ENCODE measurements at places on chromosomes 13 and 19.
A peak's percentile ranks its signal among the peaks of the same experiment; 100 is the strongest.

DNA sequence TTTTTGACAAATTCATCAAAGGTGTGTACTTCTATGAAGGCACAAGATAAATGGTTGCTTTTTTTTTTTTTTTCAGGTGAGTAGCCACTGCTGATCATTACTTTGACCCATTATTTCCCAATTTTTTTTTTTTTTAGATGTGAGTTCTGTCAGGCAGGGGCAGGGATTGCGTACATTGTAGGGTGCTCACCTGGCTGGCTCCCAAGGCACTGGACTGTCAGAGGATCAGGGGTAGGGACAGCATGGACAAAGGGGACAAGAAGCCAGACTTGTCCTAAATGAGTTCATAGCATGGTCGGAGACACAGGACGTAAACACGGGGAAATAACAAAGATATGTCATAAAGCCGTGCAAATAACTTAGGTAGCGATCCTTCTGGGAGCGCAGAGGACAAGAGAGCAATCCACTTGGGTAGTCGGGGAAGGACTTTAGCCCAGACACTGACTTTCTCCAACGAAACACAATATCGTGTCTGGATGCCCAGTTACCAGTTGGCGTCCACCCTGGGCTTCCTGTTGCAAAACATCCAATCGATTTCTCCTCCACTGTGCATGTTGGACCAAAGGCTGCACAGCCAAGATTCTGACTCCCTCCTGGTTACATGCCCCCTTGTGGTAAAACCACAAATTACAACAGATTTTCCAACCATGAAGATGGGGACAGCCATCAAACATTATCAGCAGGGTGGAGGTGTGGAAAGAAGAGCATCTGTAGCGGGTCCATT is 27.5 kb upstream of the KATNAL1 start:
- peak; percentile 7 for DNase-seq

DNA sequence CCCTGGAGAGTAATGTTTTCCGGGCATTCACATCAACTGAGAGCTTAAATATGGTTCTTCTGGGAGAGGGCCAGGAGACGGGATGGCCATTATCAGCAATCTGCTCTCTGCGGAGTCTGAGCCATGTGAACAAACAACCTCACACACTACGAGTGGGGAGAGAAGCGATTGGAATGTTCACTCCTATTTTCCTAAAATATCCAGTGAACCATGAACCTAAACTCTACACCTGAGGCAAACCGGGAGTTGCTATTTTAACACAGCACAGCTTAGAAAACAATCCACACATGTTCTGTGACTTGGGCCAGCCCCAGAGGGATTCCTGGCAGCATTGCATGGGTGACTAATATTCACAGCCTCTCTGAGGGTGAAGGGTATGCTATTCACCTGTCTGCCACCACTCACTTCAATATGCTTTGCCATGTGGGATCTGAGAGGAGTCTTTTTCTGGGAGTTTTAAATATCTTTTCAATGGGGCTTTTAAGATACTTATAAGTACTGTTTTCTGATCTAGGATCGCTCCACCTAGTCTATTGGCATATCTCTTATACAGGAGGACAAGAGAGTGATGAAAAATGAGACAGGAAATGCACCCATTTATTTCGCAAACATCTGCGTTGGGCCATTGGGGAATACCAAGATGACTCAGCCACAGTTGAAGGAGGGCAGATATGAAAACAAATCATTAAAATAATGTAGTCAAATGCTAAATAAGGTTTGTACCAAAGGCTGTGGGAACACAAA is 72.6 kb upstream of the SERP2 start:
- no peak for DNase-seq

- DNase-seq, result no peak
Observed at GRCh38 chr13:113066746-113067145, 38.8 kb upstream of the F7 start.

DNA sequence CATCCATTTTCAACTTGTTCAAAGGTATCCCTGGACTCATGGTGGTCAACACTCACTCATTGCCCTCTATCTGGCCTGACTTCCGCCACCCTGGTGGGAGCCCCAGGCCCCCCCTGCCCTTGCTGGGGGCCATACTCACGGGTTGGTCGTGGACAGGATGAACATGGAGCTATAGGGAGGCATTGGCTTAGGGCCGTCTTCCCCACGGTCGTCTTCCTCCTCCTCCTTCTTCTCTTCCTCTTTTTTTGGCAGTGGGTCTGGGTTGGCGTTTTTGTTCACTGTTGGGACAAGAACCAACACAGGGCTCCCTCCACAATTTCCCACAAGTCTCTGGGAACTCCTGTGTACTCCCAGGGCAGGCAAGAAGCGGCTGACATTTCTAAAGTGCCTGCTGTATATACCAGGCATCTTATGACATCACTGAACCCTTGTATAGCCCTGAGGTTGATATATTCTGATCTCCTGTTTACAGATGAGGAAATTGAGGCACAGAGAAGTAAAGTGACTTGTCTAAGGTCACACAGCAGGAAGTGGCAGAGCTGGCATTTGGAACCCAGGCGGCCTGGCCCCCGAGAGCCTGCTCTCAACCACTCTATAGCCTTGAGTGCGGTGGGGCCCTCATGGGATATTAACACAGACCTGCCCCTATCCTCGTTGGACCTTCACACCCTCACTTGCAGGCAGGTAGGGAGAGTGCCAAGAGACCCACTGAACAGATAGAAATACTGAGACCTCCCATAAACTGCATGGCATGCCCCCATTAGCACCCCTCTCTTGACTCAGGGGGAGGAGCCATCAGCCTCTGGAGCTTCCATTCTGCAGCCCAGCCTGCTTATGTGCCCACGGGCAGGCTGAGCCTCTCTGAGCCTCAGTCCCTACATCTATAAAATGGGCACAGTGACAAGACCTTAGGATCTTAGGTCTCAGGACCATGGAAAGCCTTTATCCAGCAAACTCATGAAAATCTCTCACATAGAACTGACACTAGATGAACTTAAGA is 135.0 kb downstream of the IER2 start:
- no peak for DNase-seq

All from stimulated activated naive CD4-positive, alpha-beta T cell (primary cell).